A673 (cell line): ENCODE measurements at places on chromosomes 1 and 21. TPM values are rescaled to one million over a fixed set of nuclear protein-coding genes. Genes with fewer than 3 reads are reported as not detected.
A peak's percentile ranks its signal among the peaks of the same experiment; 100 is the strongest.

DNA sequence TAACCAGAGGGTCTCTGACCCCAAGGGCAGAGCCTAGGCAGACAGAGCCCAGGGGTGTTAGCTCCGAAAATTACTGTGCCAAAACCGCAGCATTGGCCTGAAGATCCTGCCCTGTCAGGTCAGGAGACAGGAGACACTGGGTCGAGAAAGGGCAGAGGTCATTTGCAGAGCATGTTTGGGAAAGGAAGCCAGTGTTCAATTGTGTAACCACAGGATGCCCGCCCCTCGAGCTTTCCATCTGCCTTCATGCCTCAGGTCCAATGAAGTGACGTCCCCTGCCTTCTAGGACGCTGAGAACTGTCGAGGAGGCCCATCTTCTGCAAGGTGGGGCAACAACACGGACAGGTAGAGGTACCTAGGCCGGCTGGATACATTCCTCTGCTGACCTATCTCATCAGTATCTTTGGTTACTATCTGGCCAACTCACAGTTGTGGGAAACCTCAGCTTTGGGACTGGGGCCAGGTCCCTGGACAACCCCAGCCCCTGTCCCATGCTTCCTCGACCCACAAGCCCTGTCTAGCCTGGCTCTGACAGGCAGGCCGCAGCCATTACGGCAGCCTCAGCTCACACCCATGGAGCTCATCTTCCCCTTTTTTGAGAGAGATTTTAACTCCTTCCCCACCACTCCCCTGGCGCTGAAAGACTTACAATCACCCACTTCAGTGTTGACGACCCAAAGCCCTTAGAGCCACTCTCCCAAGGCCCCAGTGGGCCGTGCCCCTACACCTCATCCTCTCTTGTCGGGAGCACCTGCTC is 1.3 kb downstream of the ARL8A start:
- H3K36me3 ChIP-seq, result no peaks in the 10 kb centered on the region
- no peaks in the 10 kb centered on the region for H3K4me1 ChIP-seq
- H3K27me3 ChIP-seq, result no peaks in the 10 kb centered on the region

GRCh38 chr1:5860277-5860676 is 131.9 kb downstream of the NPHP4 start:
- no peak overlapping the region for H3K27ac ChIP-seq
- H3K4me3 ChIP-seq, result no peak overlapping the region
- no peaks in the 10 kb centered on the region for H3K27me3 ChIP-seq
- no peaks in the 10 kb centered on the region for H3K4me1 ChIP-seq
- no peaks in the 10 kb centered on the region for H3K36me3 ChIP-seq
- no peak for DNase-seq

- H3K27me3 ChIP-seq, result no peaks in the 10 kb centered on the region
- H3K4me1 ChIP-seq, result no peaks in the 10 kb centered on the region
- no peak overlapping the region for H3K27ac ChIP-seq
- DNase-seq, result no peak
- H3K4me3 ChIP-seq, result no peak overlapping the region
Measured at GRCh38 chr1:196951711-196952394, 8.3 kb downstream of the CFHR2 start.

GRCh38 chr1:30637183-30637980 is 86.0 kb downstream of the MATN1 start:
- no peaks in the 10 kb centered on the region for H3K36me3 ChIP-seq
- DNase-seq, result no peak
- no peak overlapping the region for H3K27ac ChIP-seq
- no peaks in the 10 kb centered on the region for H3K4me1 ChIP-seq
- H3K4me3 ChIP-seq, result no peak overlapping the region
- H3K27me3 ChIP-seq, result no peaks in the 10 kb centered on the region

GRCh38 chr1:165397944-165398343 is 41.4 kb upstream of the LMX1A start:
- no peaks in the 10 kb centered on the region for H3K36me3 ChIP-seq
- no peak overlapping the region for H3K4me3 ChIP-seq
- H3K27me3 ChIP-seq, result no peaks in the 10 kb centered on the region
- H3K4me1 ChIP-seq, result no peaks in the 10 kb centered on the region
- no peak overlapping the region for H3K27ac ChIP-seq

- H3K27ac ChIP-seq, result no peak overlapping the region
- no peaks in the 10 kb centered on the region for H3K27me3 ChIP-seq
- no peaks in the 10 kb centered on the region for H3K4me1 ChIP-seq
- H3K4me3 ChIP-seq, result no peak overlapping the region
- no peaks in the 10 kb centered on the region for H3K36me3 ChIP-seq
Measured at GRCh38 chr1:67355745-67356424, 48.2 kb downstream of the IL12RB2 start.

DNA sequence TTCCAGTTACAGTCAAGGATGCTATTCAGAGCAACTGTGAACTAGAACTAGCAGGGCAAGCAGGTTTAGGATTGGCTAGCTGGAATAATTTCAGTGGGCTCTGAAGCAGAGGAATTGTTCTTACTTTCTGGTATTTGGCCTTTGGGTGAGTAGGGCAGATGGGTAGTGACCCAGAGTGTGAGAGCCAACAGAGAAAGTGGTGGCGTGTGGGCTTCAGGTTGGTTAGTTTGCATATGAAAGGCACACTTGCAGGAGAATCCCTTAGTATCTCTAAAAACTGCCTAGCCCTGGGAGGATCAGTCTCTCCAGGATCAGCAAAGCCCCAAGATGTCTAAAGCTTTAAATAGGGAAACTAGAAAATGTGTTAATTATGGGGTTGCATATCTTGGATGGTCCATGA is 67.6 kb upstream of the LRRC8B start:
- H3K36me3 ChIP-seq, result no peaks in the 10 kb centered on the region
- no peak overlapping the region for H3K27ac ChIP-seq
- H3K27me3 ChIP-seq, result no peaks in the 10 kb centered on the region
- H3K4me1 ChIP-seq, result peaks cover 8% of the 10 kb centered on the region
- H3K4me3 ChIP-seq, result no peak overlapping the region
- DNase-seq, result no peak

DNA sequence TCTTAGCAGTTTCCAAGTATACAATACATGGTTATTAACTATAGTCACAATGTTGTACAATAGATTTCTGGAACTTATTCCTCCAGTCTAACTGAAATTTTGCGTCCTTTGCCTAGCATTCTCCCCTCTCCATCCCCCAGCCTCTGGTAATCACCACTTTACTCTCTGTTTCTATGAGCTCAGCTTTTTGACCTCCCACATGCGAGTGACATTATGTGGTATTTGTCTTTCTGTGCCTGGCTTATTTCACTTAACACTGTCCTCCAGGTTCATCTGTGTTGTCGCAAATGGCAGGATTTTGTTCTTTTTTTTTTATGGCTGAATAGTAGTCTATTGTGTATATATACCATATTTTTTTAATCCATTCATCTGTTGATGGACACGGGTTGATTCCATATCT is 43.9 kb upstream of the CD101 start:
- H3K4me1 ChIP-seq, result no peaks in the 10 kb centered on the region
- no peak overlapping the region for H3K4me3 ChIP-seq
- no peaks in the 10 kb centered on the region for H3K27me3 ChIP-seq
- no peak overlapping the region for H3K27ac ChIP-seq
- DNase-seq, result no peak
- H3K36me3 ChIP-seq, result no peaks in the 10 kb centered on the region

- no peak overlapping the region for H3K4me3 ChIP-seq
- no peak overlapping the region for H3K27ac ChIP-seq
- H3K36me3 ChIP-seq, result peaks cover 54% of the 10 kb centered on the region
- no peak for DNase-seq
Measured at GRCh38 chr1:9603766-9604753, 15.3 kb downstream of the TMEM201 start.

- H3K4me3 ChIP-seq, result no peak overlapping the region
- no peak overlapping the region for H3K27ac ChIP-seq
- no peak for DNase-seq
- no peaks in the 10 kb centered on the region for H3K27me3 ChIP-seq
- H3K4me1 ChIP-seq, result peaks cover 34% of the 10 kb centered on the region
Measured at GRCh38 chr1:153532181-153532580, 3.6 kb downstream of the S100A6 start.

GRCh38 chr1:236002572-236002971 is 62.3 kb downstream of the NID1 start:
- DNase-seq, result no peak
- H3K4me3 ChIP-seq, result no peak overlapping the region
- H3K4me1 ChIP-seq, result no peaks in the 10 kb centered on the region
- no peaks in the 10 kb centered on the region for H3K27me3 ChIP-seq
- H3K27ac ChIP-seq, result no peak overlapping the region

- no peaks in the 10 kb centered on the region for H3K36me3 ChIP-seq
- no peaks in the 10 kb centered on the region for H3K27me3 ChIP-seq
- H3K27ac ChIP-seq, result no peak overlapping the region
- no peak overlapping the region for H3K4me3 ChIP-seq
- no peak for DNase-seq
- no peaks in the 10 kb centered on the region for H3K4me1 ChIP-seq
Measured at GRCh38 chr1:97396463-97396862, 524.4 kb downstream of the DPYD start.

- H3K4me3 ChIP-seq, result no peak overlapping the region
- no peak overlapping the region for H3K27ac ChIP-seq
- H3K36me3 ChIP-seq, result peaks cover 2% of the 10 kb centered on the region
- H3K27me3 ChIP-seq, result no peaks in the 10 kb centered on the region
- no peak for DNase-seq
Measured at GRCh38 chr21:14086553-14086952, 124.2 kb downstream of the LIPI start.

DNA sequence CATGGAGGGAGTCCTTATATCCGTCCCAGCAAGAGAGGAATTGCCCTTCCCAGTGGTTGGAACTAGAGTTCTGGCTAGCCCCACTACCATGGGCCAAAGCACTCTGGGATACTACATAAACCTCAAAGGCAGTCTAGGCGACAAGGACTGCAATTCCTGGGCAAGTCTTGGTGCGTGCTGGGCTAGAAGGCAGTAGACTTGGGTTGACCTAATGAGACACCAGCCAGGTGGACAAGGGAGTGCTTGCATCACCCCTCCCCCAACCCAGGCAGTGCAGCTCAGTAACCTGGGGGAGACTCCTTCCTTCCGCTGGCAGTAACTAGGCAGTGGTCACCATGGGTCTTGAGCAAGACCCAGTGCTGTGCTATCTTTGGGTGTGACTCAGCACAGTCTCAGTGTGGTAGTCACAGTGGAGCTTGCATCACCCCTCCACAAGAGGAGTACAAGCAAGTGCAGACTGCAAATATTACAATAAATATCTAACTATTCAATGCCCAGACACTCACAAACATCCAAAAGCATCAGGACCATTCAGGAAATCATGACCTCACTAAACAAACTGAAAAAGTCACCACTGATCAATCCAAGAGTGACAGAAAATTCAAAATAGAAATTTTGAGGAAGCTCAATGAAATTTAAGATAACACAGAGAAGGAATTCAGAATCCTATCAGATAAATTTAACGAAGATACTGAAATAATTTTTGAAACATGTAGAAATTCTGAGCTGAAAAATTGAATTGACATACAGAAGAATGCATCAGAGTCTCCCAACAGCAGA is 84.7 kb upstream of the LYPLAL1 start:
- no peaks in the 10 kb centered on the region for H3K4me1 ChIP-seq
- H3K27ac ChIP-seq, result no peak overlapping the region
- no peaks in the 10 kb centered on the region for H3K36me3 ChIP-seq
- no peak for DNase-seq

DNA sequence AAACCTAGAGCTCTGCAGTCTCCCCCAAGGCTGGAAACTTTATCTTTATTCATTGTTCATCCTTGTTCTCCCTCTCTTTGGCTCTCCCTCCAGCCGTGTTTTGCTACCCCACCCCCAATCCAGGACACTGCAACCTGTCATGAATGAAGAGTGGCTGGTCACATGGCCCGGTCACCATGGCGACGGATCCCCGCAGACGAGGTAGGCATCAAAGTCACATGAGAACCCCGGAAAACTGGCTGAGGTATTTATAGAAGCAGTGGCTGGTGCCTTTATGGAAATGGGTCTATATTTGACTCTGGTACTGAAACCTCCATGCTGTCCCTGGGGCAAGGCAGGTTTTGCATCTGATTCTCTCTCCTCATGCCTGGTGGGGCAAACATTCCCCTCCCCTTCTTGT is 13.4 kb upstream of the SLC6A17 start:
- no peak for DNase-seq
- H3K27me3 ChIP-seq, result peaks cover 83% of the 10 kb centered on the region
- no peaks in the 10 kb centered on the region for H3K36me3 ChIP-seq
- no peaks in the 10 kb centered on the region for H3K4me1 ChIP-seq
- no peak overlapping the region for H3K4me3 ChIP-seq
- H3K27ac ChIP-seq, result no peak overlapping the region

- no peaks in the 10 kb centered on the region for H3K36me3 ChIP-seq
- no peak overlapping the region for H3K4me3 ChIP-seq
- no peaks in the 10 kb centered on the region for H3K27me3 ChIP-seq
- DNase-seq, result no peak
Measured at GRCh38 chr1:243413431-243414151, 157.8 kb downstream of the SDCCAG8 start.

DNA sequence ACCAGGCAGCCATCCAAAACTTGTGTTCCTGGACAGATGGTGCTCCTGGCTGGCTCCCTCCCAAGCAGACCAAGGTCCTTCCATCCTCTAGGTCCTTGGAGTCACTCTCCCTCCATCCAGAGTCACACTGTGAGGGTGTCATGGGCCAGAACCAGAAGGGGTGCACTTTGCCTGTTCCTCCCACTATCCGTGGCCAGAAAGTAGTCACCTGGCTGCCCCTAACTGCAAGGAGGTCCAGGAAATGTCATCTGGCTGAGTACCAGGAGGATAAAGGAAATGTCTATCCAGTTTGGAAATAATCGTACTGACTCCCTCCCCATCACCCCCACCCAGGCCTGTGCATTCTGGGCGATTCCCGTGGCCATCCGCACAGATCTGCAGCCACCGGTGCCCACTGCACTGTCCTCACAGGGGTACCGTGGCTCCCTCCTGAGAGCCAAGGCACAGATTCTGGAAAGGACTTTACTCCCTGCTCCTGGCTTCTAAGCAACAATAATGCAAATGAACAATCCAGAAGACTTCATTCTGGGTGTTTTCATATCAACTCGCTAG is 253.2 kb downstream of the NPHP4 start:
- H3K4me1 ChIP-seq, result no peaks in the 10 kb centered on the region
- H3K27ac ChIP-seq, result no peak overlapping the region

GRCh38 chr21:45726438-45726837 is 82.9 kb downstream of the PCBP3 start:
- no peak overlapping the region for H3K4me3 ChIP-seq
- H3K27ac ChIP-seq, result no peak overlapping the region
- H3K4me1 ChIP-seq, result peaks cover 24% of the 10 kb centered on the region
- no peaks in the 10 kb centered on the region for H3K27me3 ChIP-seq
- no peak for DNase-seq
- no peaks in the 10 kb centered on the region for H3K36me3 ChIP-seq

DNA sequence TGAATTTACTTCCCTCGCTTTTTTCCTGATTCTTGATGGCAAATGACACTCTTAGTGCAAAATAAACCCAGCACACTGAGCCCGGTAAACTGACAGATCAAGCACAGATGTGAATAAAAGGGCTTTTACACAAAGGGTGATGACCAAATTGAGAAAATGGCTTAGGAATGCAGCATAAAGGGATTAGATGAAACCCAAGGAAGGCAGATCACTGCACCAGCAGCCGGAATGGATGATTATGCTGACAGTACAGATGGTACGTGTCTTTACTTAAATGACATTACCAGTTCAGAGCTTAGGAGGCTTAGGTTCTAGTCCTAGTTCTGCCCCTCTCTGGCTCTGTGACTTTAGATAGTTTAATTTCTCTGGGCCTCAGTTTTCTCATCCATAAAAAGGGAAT is 12.0 kb downstream of the PKP1 start:
- DNase-seq, result peak; percentile 94
- peaks cover 94% of the 10 kb centered on the region for H3K36me3 ChIP-seq
- H3K4me1 ChIP-seq, result peaks cover 100% of the 10 kb centered on the region
- peak overlapping the region; percentile 96 for H3K27ac ChIP-seq
- H3K27me3 ChIP-seq, result no peaks in the 10 kb centered on the region
- peak overlapping the region; percentile 6 for H3K4me3 ChIP-seq

Gene ADCY10
- 0.19 and 0.44 TPM in 2 replicates for total RNA-seq

Gene OLIG2
- total RNA-seq, result not detected in 2 replicates

Gene C1orf116
- total RNA-seq, result 0.09 and 0.13 TPM in 2 replicates
